ENCODE measurements at places on chromosomes 12 and 14.
A peak's percentile ranks its signal among the peaks of the same experiment; 100 is the strongest.

- DNase-seq, result no peak
These were observed 37.8 kb upstream of the OR4E1 start for GRCh38 chr14:21711360-21711961.

- DNase-seq, result no peak
These were observed 1088.9 kb upstream of the TMEM132C start for GRCh38 chr12:127178052-127178451.

- DNase-seq, result peak; percentile 35
These were observed 99.6 kb downstream of the RIN3 start for GRCh38 chr14:92613008-92613658.

DNA sequence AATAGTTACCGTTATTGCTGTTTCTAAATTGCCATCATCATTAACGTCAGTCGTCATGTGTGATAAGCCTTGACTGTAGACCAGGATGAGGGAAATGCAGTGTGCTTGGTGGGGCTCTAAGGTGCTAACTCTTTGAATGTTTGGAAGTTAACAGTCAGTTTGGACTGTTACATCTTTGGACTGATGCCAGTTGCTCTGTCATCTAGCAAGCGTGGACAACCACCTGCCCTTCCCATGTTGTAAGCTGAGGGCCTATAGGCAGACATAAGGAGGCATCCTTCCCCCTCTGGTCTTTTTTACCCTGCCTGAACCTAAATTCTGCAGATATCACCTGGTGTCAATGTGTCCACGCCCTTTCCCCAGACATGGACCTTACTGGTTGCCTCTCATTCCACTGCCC, 94.4 kb downstream of the PPP2R5C start:
- no peak for DNase-seq

GRCh38 chr12:49201595-49202295, 12.9 kb upstream of the TUBA1A start:
- no peak for DNase-seq

- DNase-seq, result no peak
These were observed 23.0 kb downstream of the CCDC63 start for GRCh38 chr12:110869803-110870202.

GRCh38 chr14:104964546-104964945, 13.6 kb downstream of the AHNAK2 start:
- no peak for DNase-seq

- DNase-seq, result no peak
These were observed 69.8 kb downstream of the DPF3 start for GRCh38 chr14:72824051-72824450.

DNA sequence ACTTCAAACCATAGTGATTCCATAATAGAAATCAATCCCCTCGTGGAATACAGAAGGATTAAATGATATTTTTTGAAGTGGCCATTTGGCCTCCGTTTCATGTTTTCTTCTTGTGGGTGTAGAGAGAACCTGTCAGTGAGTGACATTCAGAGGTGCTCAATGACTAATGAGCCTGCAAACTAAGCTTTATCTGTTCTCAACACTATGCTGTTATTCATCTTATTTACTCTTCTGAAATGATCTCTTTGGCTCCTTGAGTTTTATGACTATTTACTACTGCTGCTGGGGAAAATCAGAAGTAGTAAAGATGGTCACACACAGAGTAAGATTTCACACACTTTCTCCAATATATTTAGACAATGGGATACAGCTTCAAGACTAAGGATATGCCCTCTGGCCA, 30.4 kb downstream of the ATP2B1 start:
- DNase-seq, result no peak

DNA sequence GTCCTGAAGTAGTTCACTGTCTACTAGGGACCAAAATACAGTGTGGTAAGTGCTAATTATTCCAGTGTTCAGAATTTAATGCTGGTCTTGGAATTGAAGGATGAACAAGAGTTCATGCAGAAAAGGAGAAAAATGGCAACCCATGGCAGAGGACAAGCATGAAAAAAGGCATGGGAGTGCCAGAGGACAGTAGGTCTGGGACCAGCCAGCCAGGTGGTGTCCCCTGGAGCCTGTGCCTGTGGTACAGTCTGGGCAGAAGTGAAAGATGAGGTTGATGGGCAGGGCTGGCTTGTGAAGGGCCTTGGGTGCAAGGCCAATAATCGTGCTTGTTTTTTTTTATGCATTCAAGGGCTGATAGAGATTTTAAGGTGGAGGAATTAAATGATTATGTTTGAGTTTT, 21.0 kb downstream of the C12orf75 start:
- DNase-seq, result no peak

GRCh38 chr12:40058721-40059190, 47.1 kb downstream of the SLC2A13 start:
- no peak for DNase-seq

DNA sequence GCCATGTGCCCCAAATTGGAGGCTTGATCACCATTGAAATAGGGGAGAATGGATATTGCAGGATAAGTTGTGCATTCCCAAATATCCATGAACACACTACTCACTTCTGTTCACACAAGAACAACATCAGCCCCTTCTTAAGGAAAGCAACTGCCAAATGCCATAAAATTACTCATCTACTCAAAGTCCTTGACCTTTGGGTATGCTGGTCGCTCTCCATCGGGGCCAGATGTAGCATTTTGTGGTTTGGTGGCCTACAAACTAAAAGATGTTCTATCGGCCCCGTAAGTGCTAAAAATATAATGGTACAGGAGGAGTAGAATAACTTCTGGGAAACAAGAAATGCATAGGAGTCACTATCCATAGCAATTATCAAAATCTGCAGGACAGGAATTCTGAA, 362.6 kb downstream of the AEBP2 start:
- no peak for DNase-seq

GRCh38 chr12:109861689-109862314, 18.5 kb downstream of the GLTP start:
- DNase-seq, result no peak

DNA sequence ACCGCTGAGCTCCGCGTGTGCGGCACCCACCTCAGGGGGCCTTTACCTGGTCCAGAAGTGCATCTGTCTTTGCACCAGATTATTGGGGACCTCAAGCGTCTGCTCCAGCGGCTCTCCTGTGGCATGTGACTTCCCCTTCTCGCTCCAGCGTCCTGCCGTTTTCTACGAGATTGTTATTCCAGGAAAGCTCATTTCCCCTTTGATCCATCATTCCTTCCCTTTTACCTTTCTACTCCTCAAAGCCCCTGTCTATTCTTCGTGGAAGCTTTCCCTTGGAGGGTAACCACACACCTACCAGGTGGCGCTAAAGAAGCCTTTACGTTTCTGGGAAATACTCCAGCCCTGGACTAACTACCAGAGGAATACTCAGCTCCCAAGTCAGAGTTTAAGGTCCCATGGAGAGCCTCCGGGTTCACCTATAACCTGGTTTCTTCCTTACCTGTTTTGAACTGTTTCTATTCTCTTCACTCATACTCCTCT, 1.5 kb downstream of the FKBP4 start:
- DNase-seq, result no peak

DNA sequence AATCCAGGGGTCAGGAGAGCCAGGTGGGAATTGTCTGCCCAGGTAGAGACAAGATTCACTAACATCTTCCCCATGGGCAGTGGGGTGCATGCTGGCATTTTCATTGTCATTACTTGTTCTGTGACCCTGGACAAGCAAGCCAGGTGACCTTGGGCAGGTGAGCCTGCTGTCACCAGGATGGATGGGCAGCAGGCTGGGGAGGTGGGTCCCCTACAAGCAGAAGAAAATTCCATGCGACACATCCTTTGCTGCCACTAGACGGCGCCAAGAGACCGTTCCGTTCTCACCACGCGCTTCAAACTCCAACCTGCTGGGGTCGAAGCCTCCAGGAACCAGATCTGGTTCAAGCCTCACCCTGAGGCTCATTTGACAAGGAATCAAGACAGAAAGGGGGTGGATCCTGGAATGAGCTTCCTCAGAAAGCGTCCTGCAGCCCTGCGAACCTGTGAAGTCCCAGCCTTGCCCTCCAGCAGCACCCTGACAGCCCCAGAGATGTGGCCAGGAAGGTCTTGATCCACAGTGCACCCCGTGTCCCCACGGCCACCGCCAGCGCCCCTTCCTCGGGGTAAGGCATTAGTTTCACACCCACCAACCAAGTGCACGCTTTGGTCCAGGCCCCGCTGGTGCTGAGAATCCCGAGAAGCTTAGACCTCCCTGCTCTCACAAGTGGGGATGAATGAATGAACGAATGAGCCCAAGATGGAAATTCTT, 3.2 kb upstream of the DYNC1H1 start:
- peak; percentile 61 for DNase-seq

DNA sequence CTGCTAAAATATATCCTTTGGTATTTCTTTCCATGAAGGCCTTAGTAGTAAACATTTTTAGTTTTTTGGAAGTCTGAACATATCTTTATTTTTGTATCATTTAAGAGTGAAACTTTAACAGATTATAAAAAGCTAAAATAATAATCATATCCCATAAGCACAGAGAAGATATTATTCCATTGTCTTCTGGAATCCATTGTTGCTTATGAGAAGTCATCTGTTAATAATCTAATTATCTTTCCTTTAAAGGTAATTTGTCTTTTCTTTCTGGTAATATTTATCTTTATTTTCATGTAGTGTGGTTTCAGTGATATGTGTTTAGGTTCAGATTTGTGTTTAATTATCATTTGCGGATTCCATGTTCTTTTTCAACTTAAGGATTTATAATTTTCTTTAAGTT, 261.7 kb downstream of the MSRB3 start:
- DNase-seq, result no peak

DNA sequence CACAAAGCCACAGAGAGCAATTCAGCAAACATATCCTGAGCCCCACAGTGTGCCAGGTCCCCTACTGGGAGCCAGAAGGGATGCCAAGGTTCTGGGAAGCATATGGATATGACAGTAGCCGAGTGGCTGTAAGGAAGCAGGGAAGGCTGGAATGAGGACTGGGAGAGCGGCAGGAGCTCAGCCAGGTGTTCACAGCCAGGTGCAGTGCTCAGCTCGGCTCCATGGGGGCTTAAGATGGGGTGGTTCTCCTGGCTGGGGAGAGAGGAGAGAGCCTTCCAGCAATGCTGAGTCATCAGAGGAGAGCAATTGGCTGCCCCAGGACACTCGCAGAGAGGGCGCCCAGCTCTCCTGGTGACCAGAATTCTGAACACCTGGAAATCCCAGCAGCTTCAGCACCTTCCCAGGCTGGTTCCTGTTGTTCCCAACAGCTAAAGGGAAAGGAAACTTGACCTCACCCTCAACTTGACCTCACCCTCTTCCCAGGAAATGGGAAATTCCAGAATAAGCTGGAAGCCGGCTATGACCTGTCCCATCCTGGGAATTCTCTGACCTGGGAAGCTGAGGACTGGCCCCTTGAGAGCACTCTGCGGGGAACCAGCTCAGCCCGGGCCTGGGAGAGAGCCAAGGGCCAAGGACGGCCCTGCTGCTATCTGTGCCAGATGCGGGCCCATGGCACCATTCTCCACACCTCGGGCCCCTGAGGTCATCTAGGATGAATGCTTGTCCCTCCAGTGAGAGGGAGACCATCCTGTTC, 34.6 kb downstream of the SLC6A12 start:
- DNase-seq, result no peak

GRCh38 chr12:93127582-93128331, 198.7 kb upstream of the EEA1 start:
- no peak for DNase-seq

- DNase-seq, result no peak
These were observed 201.9 kb downstream of the PHETA1 start for GRCh38 chr12:111166779-111167540.
